ENCODE measurements at places on chromosomes 13 and 19.

GRCh38 chr13:52832313-52832712 is 16.1 kb downstream of the PCDH8 start:
- DNase-seq: no peak

DNA sequence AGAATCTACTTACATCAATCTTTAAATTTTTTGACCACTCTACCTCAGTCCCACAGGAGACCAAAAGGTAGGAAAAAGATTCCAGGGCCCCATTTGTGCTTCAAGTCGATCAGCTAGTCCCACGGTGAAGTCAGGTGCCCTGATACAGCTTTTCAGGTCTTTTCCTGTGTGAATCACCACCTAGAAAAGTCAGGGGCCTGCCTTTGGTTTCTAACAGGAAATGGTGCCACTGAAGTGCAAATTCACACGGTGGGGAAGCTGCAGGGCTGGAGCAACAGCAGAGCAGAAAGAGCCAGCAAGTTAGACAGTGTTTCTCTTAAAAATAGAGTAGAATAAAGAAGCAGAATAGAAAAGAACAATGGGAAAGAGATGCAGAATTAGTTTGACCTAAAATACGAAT is 107.5 kb downstream of the KLF12 start:
- DNase-seq: peak; percentile 53

DNA sequence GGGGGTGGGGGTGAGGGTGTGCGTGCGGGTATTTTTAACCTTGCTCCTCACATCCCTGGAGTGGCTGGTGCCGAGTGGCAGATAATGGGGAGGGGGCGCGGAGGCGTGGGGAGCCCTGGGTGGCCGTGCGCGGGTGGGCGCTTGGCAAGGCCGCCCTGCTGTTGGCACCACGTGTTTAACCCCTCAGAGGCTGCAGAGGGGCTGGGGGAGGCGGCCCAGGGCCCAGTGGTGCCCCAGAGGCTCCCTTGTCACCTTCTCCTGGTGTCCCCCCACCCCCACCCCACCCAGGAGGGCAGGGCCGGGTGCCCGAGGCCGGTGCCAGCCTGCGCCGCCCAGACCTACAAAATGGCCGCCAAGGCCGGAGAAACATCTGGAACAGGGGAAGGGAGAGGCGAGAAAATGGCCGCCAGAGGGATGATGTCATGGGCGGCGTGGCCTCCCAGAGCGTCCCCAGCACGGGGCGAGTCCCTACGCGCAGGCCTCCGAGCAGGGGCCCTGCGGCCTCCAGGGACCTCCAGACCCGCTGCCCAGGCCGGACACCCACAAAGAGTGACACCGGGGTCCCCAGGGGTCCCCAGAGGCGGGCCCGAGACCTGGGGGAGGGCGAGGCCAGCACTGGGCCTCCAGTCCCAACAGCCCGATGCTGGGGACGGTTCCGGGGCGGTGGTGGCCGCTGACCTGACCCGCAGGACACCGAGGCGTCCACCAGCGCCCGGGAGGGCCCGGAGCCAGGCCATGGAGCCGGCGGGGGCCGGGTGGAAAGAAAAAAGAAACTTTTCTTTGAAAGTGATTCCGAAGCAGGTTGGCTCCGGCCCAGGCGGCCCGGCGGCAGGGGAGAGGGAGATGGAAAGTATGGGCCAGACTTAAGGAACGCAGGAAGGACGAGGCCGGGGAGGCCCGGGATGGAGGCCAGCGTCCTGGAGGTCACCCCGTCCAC is 38.2 kb downstream of the NFIC start:
- DNase-seq: no peak

DNA sequence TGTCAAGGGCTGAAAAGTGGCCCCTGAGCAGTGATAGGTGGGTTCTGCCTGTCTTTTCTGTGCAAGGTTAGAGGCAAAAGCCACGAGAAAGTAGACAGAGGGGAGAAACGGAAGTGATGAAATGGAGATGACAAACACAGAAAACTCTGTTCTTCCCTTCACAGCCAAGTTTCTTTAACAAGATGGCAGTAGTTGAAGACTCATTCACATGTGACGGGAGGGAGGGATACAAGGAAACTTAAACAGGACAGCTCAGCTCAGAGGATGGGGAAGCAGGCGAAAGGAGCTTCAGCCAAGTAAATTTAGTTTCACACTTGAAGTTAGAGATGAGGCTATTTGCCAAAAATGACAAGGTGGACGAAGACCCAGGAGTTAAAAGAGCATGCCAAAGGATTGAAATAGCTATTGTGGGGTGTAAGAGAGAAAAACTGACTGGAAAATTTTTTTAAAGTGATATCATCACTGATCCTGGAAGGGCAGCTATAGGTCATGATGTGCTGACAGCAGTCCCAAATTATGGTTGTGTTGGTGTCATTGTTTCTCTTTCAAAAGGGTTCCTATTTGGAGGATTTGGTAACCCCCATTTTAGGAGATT is 347.9 kb downstream of the EFNB2 start:
- DNase-seq: no peak

DNA sequence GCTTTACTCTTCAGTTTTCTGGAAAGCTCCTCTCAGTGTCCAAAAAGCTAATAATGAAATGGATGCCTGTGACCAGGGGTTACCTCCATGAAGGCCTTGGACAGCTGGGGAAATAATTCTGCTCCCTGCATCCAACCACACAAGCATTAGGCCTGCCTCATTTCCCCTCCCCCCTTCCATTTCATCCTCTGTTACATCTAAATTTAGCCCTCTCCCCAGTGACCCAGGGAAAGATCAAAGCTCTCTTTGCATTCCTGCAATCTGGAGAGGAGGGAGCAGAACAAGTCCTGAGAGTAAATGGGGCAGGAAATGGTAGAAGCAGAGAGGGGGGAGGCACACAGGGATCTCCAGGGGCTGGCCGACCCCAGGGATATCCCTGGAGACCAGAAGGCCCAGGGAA is 452.7 kb downstream of the TSHZ3 start:
- no peak for DNase-seq

- no peak for DNase-seq
These were observed 164.5 kb downstream of the TEX29 start for GRCh38 chr13:111484959-111485358.

DNA sequence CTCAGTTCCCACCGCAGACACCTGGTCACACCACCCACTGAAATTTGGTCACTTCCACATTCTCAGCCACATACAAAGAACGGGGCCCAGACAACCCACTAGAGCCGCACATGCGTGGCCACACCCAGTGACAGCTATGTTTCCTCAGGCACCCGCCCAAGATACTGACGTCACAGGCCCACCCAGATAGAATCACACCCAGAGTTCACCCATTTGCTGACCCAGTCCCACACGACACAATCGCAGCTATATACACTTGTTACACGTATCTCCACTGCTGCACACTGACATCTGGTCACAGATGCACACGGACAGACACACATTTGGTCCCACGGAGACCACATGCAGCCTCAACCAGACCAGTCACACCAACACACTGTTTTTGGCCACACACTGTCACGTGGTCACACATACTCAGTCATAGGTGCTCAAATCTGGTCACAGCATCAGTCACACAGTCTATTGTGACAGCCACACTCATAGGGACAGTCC is 2.9 kb downstream of the NUMBL start:
- no peak for DNase-seq

GRCh38 chr13:80339912-80340650 is 845 bp downstream of the SPRY2 start:
- no peak for DNase-seq

GRCh38 chr13:71828117-71828516 is 38.9 kb downstream of the DACH1 start:
- no peak for DNase-seq

GRCh38 chr19:18710186-18710585 is 26.7 kb downstream of the CRTC1 start:
- no peak for DNase-seq

GRCh38 chr19:4594201-4594600 is 34.7 kb upstream of the SEMA6B start:
- no peak for DNase-seq

DNA sequence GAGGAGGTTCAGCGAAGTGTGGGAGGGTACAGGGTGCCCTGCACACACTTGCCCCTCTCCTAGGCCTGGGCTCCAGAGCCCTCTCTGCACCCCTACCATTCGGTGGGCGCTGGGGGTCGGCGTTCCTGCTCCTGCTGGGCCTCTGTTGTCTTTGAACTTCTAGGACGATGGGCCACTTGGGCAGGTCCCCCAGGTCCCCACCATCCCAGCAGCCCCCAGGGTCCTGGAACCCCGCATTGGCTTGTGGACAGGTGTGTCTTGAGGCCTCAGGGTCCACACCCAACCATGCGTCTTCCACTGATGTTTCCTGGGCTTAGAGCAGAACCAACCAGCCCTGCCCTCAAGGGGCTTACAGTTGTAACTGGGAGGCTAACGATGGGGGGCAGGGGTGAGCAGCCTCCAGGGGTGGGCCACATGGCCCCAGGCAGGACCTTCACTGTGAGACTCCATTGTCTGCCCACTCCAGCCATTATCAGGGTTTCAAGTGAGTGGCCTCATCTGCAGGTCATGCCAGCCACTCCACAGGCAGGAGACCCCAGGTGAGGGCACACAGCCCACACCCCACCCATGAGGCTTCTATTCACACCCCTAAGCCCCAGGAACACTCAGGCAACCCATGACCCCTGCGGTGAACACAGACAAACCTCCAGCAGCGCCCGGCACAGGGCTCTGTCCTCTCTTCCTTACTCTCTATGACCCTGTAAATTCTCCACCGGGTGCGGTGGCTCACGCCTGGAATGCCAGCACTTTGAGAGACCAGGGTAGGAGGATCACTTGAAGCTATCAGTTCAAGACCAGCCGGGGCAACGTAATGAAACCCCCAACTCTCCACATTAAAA is 2.0 kb upstream of the KLF16 start:
- DNase-seq: no peak

GRCh38 chr13:100987948-100988347 is 313.4 kb upstream of the TMTC4 start:
- DNase-seq: no peak

GRCh38 chr13:77172650-77173049 is 145.7 kb upstream of the FBXL3 start:
- DNase-seq: no peak

DNA sequence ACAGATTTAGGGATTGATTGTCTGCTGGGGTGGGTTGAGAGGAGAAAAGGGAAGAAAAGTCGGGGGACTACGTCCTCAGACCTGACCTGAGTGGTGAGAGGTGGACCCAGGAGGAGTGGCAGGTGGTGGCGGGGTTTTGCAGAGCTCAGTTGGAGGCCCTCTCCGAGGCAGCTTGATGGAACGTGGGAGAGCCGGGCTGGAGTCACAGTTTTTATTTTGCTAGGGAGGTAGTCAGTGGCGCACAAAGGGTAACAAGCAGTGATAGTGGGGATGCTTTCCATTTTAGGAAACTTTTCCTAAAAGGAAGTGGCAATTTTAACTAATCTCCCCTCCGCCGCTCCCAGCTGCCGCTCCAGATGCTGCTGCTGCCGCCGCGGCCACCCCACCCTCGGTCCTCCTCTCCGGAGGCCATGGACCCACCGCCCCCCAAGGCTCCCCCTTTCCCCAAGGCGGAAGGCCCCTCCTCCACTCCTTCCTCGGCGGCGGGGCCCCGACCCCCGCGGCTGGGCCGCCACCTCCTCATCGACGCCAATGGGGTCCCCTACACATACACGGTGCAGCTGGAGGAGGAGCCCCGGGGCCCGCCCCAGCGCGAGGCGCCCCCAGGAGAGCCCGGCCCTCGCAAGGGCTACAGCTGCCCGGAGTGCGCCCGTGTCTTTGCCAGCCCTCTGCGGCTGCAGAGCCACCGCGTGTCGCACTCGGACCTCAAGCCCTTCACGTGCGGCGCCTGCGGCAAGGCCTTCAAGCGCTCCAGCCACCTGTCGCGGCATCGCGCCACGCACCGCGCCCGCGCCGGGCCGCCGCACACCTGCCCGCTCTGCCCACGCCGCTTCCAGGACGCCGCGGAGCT is 1.1 kb upstream of the ZNF581 start:
- no peak for DNase-seq

DNA sequence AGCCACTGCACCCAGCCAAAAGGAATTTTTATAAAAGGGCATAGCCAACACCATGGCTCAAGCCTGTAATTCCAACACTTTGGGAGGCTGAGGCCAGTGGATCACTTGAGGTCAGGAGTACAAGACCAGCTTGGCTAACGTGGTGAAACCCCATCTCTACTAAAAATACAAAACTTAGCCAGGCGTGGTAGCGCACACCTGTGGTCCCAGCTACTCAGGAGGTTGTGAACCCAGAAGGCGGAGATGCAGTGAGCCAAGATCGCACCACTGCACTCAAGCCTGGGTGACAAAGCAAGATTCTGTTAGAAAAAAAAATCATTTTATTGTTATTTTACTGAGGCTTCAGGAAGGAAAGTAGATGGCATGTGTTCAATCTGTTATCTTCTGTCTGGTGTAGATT is 31.3 kb upstream of the FOXO1 start:
- DNase-seq: no peak

Measured in activated T-helper 1 cell treated with Interleukin-2 at 50 U/mL for 16 hours (primary cell).